Mammary epithelial cell (primary cell): ENCODE measurements at places on chromosomes 7 and 10. TPM values are rescaled to one million over a fixed set of nuclear protein-coding genes. Genes with fewer than 3 reads are reported as not detected.

Gene IRF5
- polyA plus RNA-seq = 2.8 TPM

Gene VSTM2A
- not detected for polyA plus RNA-seq

Gene ATOH7
- 0.03 TPM for polyA plus RNA-seq

Gene PLAU
- polyA plus RNA-seq = 269 TPM

Gene HMX2
- polyA plus RNA-seq = not detected

Gene PRKG1
- polyA plus RNA-seq = 0.03 TPM

Gene APBB1IP
- polyA plus RNA-seq = not detected

Gene DHX32
- polyA plus RNA-seq = 31.8 TPM

Gene CCL24
- polyA plus RNA-seq = not detected

Gene KIF11
- polyA plus RNA-seq = 9.4 TPM

Gene MMRN2
- polyA plus RNA-seq = 11.6 TPM
